GM10248 (cell line): ENCODE measurements at places on chromosomes 6 and 20.

DNA sequence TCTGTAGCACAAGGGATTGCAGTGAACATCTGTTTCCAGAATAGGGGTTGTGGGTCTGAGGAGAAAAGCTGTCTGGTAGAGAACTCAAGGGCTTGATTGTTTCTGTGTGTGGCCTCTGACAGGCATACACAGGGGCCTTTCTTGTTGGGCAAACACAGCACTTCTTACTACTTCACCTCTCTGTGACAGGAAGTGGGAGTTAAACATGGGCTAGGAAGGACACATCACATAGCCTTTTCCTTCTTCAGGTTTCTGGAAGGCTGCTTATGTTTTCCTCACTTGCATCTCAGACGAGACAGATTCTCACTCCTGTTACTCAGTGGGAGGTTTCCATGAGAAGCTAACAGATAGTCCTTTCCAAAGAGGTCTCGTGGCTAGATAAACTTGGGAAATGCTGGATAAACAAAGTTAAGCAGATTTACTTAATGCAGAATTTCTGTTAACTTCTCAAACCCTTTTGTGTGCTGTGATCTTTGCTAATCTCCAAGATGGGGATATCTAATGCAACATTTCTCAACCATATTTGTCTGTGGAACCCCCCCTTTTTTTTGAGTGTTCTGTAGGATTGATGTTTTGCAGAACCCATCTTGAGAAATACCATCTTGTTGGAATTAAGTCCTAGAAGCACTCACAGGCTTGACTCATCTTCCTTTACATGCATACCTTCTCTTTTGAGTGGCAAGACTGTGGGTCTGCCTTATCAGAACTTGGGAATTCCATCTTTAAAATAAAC is 41.9 kb upstream of the RNF8 start:
- DNase-seq: no peak

- DNase-seq: no peak
These were observed 91.3 kb upstream of the MPC1 start for GRCh38 chr6:166473886-166474571.

GRCh38 chr20:61254881-61255626 is 3.0 kb downstream of the CDH4 start:
- DNase-seq: no peak

DNA sequence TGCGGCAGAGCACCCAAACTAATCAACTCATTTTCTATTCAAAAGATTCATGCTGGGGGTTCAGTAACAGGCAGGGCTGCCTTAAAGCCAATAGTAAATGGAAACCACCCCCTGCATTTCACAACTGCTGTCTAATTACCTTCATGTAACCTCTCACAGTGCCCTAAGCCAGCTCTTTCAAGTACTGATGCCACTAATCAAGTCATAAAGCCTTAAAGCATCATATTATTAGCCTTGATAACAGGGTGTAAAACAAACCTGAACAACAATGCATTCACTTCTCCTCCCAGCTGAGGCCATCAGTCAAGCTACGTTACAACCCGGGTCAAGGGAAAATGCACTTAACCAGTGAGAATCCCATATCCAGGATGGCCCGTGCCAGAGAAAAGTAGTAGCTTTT is 33.0 kb downstream of the TRERF1 start:
- no peak for DNase-seq
